ENCODE measurements at places on chromosomes 6 and 20.

GRCh38 chr6:20013066-20013861, 176.1 kb downstream of the ID4 start:
- no peak for DNase-seq

DNA sequence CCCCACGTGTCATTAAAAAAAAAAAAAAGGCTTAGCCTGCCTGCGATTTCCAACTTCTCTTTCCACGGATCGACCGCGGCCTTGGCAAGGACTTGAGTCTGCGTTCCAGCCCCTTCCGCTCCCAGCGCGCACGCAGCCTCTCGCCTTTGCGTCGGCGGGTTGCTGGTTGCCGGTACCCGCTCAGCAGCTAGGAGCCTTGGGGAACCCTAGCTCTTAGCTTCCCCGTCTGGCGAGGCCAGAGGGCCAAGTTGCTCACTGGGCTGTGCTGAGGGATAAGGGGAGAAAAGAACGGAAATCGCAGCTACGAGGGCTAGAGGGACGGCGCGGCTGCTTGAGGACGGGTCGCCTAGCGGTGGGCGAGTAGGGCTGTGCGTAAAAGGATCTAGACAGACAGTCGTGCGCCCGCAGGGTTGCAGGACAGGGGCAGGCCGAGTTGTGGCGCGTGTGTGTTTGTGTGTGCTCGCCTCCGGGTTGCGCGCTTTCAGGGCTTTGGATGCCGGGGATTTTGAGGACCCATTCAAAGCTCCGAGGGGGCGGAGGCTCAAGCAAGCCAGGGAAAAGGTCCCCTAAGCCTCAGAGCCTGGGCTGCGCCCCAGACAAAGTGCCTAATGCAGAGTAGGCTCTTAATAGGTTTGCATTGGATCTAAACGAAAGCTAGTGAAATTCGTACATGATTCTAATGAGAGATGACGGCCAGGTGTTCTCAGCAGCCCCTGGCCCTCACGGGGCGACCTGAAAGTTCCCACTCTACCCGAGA, 40.5 kb upstream of the OSTM1 start:
- peak; percentile 75 for DNase-seq

- no peak for DNase-seq
These were observed 470.2 kb downstream of the ADGRB3 start for GRCh38 chr6:69105288-69105687.

GRCh38 chr6:42726026-42726425, 3.6 kb upstream of the PRPH2 start:
- no peak for DNase-seq

DNA sequence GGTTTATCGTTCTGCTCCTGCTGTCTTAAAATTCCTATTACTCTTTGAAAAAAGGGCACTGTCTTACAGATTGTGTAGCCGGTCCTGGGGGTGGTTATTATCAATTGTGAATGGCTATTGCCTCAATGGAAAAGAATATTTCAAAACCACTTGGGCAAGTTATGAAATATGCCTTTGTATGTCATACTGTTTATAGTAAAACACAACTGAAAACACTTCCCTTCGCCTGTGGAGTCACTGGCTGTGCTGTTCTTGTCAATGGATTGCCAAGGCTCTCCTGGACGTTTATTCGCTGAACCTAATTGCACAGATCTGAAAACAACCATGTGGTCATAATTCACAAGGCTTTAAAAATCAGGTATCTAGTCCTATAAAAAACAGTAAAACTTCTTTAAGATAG, 47.8 kb upstream of the TAGAP start:
- no peak for DNase-seq

DNA sequence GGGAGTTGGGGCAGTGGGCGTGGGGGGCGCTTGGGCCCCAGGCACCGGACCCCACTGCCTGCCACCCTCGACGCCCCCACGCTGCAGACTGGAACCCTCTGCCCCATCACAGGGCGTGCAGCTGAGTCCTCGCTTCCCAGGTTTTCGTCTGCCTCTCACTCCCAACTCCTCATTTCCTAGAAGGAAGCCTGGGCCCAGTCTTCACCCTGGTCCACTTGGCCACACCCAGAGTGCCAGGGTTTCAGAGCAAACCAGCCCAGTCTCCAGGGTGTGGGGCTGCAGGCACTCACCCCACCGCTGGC, 30.3 kb downstream of the FRMD1 start:
- DNase-seq: no peak

DNA sequence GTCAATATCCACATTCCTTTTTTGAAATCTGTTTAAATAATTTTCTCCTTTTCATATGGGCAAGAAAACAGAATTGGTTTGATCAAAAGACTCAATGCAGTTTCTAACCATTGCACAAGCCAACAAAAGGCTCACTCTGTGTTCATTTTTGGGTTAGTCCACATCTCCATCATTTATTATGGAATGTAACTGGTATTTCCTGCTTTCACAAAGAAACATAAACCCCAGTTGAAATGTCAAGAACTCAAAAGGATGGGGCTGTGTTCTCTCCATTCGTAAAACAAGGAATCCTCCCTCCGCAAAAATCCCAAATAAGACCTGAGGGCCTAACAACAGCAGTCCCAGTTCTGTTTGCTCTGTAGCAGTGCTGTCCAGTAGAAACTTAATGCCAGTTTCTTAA, 420.9 kb downstream of the GJA1 start:
- DNase-seq: no peak

All from DMS79 treated with DMSO at 0.1 percent for 48 hours (cell line).